ENCODE measurements at places on chromosomes 3 and 15. TPM values are rescaled to one million over a fixed set of nuclear protein-coding genes. Genes with fewer than 3 reads are reported as not detected.
A peak's percentile ranks its signal among the peaks of the same experiment; 100 is the strongest.

Gene TP63
- 0.16 TPM for total RNA-seq

Gene MAP2K1
- total RNA-seq, result 26.4 TPM

Gene LRRK1
- total RNA-seq, result 1.4 TPM

Gene SLC51B
- total RNA-seq, result not detected

Gene VILL
- total RNA-seq, result 13.6 TPM

Gene SLC41A3
- total RNA-seq, result 74.1 TPM

Gene ERICH6
- total RNA-seq, result not detected

Gene ZBBX
- total RNA-seq, result 6.1 TPM

DNA sequence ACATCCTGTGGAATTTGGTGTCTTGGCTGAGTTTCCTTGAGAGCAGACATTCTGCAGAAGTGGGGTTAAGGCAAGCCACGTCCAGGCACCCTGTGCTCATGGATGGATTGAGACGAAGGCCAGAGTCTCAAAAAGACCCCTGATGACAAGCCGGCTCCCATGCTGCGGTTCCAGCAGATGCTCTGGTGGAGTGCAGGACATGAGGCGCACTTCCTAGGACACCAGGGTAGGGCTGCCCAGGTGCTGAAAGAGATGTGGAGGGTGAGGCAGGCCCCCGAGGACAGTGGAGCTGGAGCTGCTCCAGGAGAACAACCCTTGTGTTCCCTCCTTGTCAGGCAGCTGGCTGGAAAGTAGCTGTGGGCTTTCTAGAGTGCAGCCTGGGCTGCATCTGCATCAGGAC lies 81.0 kb downstream of the ASB7 start:
- no peak for DNase-seq

- DNase-seq, result no peak
Observed at GRCh38 chr15:55907797-55908196, 85.6 kb downstream of the NEDD4 start.

DNA sequence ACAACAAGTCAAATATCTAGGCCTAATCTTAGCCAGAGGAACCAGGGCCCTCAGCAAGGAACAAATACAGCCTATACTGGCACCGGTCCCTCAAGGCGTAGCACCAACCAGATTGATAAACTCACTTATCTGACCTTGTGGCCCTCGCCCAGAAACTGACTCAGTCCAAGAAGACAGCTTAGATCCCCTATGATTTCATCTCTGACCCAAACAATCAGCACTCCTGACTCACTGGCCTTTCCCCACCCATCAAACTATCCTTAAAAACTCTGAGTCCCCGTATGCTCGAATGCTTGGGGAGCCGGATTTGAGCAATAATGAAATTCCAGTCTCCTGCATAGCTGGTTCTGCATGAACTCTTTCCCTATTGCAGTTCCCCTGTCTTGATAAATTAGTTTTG lies 1.6 kb upstream of the SORD start:
- DNase-seq, result no peak

DNA sequence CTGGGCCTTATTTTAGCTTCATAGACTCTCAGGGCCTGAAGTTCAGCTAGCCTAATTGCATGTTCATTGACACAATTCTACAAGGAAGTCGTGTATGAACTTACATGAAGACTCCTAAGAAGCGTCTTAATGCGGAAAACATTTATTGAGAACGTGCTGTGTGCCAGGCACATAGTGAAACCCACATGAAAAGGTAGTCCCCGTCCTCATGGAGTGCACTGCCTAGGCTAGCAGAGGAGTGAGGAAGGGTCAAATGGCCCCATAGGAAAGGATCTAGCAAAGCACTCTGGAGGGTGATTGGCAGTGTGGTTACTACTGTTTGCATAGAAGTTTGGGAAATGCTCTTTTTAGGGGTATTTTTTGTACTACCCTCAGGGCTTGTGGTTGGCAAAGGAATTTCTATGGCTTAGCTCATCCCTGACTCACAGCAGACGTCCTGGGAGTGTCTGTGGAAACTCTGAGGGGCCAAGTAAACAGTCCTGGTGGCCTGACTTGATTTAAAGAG lies 854 bp upstream of the NPTN start:
- DNase-seq, result no peak

GRCh38 chr3:169790687-169791429 lies 17.7 kb downstream of the MYNN start:
- no peak for DNase-seq

GRCh38 chr15:22810853-22811338 lies 24.5 kb downstream of the NIPA1 start:
- no peak for DNase-seq

DNA sequence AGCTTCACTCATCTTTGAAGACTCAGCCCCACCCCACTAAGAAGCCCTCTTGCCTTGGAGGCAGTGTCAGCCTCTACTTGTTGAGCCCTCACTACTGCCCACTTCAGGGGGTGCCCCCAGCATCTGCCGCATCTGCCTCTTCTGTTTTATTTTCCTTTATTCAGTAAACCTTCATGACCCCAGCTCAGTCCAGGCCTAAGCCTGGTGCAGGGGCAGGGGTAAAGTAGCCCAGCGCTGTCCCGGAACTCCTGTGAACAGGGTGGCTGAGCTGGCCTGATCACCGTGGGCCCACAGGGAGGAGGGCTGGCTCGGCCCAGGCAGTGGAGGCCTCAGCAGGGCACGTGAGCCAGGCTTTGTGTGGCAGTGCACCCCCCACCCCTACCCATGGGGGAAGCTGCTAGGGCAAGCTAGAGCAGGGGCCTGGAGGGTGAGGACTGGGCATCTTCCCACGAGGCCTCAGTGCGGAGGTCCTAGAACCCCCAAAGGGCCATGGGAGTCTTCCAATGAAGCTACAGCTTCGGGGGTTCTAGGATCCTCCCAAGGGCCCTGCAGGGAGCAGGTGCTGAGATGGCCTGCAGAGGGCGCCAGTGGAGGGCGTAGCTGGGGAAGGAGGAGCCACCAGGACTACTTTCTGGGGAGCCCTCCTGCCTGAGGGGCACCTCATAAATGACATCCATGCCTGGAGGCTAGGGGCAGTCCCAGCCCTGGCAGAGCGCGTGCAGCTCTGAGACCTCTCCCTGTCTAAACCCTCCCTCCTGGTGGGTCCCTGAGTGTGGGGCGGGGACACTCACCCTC lies 36.0 kb downstream of the TSPAN3 start:
- DNase-seq, result no peak

GRCh38 chr15:85527895-85528294 lies 147.5 kb downstream of the AKAP13 start:
- DNase-seq, result no peak

DNA sequence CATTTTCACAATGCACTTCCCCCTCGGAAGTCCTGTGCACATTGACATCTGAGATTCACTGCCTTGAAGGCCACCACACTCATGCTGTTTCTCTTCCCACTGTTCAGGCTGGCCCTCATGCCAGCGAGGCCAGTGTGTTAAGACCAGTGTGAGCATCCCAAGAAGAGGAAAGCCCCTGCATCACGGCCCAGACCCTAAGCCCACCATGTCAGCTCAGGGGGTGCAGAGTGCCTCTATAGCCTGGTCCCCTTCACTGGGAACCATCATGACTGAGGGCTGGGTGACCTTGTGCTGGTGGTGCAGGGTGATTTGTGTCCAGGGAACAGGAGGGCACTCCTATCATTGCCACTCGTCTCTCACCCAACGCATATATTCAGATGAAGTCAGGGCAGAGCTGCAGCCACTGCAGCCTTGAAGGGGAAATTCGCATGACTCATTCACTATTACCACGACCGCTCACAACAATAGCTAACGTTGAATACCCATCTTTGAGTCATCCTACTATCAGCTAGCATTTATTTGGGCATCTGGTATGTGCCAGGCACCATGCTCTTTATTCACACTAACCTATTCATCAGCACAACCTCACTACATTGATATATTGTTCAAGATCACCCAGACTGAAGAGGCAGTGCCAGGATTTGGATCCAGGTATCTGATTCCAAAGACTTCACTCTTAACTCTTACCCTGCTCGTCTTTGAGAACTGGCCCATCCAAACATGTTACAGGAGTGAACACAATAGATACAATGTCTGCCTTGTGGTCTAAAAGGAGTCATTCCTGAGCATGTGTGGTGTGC lies 58.8 kb upstream of the SLC6A11 start:
- no peak for DNase-seq

GRCh38 chr3:123018683-123019082 lies 8.9 kb downstream of the SEMA5B start:
- no peak for DNase-seq

DNA sequence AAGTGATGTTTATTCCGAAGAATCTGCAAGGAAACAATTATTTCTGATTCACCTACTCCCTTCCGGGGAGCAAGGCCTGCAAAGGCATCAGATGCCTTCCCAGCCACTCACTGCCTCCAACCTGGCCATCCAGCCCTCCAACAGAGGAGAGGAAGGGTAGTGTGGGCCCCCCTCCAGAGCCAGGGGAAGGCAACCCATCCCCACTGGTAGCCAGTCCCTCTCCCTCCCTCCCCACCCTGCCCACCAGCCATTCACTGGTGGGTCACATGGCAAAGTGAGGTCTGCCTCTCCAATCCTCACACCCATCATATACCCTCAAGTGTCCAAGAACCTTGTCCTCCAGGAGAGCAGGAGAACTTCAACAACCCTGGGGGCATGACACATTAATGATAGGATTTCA lies 2.4 kb upstream of the VIPR1 start:
- DNase-seq, result no peak

GRCh38 chr3:64031540-64032508 lies 8.5 kb upstream of the PSMD6 start:
- DNase-seq, result no peak

DNA sequence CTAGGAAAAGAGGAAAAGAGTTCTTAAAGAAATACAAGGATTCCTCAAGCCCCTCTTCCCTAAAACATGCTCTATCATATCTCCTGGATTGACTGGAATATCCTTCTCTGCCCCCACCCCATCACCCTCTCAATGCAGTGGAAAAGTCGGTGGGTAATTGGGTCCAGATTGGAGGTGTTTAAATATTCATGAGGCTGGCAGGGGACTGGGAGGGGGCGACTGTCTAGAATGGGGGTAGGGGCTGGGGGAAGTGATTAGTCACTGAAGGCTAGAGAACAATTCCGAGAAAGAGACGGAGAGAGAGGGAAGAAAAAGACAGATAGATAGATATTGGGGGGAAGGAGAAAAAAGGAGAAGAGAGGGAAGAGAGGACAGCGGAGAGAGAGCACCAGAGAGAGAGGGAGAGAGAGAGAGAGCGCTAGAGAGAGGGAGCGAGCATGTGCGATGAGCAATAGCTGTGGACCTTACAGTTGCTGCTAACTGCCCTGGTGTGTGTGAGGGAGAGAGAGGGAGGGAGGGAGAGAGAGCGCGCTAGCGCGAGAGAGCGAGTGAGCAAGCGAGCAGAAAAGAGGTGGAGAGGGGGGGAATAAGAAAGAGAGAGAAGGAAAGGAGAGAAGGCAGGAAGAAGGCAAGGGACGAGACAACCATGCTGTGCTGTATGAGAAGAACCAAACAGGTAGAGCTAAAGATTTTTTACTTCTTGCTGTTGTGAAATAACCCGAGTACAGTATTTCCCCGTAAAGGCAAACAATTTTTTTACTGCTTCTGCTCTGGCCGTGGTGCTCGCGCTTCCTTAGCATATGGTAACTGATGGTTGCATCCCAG lies at the start of gene GAP43:
Gene GAP43, plus strand, starts transcription at position 467 of the 825 bp plus-strand sequence. Its CDS starts 180 bp downstream, at position 647.
- DNase-seq, result peak; percentile 74
